Midbrain (tissue), 1 donor: ENCODE measurements at places on chromosomes 6 and 20.

GRCh38 chr6:39152262-39152661, 37.3 kb upstream of the SAYSD1 start:
- DNase-seq = no peak

GRCh38 chr20:47126709-47127108, 229.8 kb downstream of the ZMYND8 start:
- DNase-seq = no peak

GRCh38 chr6:39965751-39966150, 31.5 kb upstream of the MOCS1 start:
- no peak for DNase-seq

DNA sequence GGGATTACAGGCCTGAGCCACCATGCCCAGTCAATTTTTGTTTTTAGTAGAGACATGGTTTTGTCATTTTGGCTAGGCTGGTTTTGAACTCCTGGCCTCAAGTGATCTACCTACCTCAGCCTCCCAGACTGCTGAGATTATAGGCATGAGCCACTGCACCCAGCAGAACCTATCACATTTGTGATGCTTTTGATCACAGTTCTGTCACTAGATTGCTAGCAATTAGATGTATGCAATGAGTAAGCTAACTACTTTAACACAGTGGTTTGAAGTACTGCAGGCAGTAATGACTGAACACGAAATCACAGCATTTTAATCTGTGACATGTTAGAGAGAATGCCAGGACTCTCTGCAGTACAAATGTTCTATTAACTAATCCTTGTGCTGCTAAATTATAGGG, 19.6 kb upstream of the SAMHD1 start:
- no peak for DNase-seq

- no peak for DNase-seq
Observed at GRCh38 chr20:34302312-34302722, 838 bp downstream of the AHCY start.

DNA sequence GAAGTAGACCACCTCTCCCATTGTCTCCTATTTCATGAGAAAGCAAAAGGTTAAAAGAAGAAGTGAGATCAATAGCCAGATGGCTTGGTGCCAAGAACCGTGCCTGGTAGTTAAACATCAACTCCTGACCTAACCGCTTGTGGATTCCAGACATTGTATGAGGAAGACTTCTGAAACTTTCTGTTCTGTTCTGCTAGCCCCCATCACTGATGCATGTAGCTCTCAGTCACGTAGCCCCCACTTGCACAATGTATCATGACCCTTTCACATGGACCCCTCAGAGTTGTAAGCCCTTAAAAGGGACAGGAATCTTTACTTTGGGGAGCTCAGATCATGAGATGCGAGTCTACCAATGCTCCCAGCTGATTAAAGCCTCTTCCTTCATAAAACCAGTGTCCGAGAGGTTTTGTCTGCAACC, 301.2 kb downstream of the RNGTT start:
- no peak for DNase-seq

DNA sequence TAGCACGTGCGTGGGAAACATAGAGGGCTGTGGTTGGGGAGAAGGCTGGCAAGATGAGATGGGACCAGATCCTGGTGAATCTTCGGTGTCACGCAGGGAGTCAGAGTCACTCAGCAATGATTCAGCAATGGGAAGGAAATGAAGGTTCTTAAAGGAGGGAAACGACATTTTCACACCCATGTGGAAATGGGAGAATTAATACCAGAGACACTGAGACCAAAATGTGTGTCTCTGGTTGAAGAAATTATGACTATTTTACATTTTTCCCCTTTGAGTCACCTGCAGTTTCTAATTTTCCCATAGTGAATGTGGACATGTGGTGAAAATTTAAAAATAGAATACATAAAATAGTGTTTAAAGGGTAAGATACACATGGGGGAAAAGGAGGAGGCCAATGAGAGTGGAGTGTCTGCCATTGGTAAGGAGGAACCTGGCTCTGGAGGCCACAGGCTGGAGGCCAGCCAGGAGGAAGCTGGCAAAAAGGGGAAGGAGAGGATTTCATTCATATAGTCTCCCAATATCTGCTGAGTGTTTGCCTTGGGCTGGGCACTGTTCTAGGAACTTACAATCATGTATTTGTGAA, 17.5 kb downstream of the NRN1 start:
- DNase-seq = peak; percentile 32

DNA sequence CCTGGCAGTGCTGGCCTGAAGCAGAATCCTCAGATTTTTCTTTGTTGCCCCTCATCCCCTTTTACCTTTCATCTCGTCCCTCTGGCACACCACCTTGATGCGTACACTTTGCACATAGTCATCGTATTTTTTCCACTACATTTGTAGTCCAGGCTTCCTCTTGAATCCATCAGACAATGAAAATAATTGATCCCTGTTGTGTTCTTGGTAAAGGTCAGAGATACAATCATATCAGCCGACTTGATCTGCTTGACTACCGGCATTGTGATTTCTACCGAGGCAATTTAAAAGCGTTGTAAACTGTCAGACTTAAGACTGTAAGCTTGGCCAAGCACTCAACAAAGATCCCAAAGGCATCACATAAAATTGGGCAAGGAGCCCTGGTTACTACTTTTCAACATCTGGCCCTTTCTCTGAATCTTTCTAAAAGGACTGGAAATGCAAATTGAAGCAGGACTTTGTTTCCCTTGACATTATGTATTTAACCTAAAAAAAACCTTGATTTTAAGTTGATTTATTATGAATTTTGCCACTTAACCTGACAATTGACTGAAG, 512.6 kb downstream of the LMBRD1 start:
- no peak for DNase-seq

GRCh38 chr6:1181939-1182605, 129.8 kb upstream of the FOXQ1 start:
- DNase-seq = peak; percentile 0
